ENCODE measurements at places on chromosomes 2 and 18.

- DNase-seq = no peak
Measured at GRCh38 chr2:131092458-131093005, 728 bp downstream of the FAM168B start.

DNA sequence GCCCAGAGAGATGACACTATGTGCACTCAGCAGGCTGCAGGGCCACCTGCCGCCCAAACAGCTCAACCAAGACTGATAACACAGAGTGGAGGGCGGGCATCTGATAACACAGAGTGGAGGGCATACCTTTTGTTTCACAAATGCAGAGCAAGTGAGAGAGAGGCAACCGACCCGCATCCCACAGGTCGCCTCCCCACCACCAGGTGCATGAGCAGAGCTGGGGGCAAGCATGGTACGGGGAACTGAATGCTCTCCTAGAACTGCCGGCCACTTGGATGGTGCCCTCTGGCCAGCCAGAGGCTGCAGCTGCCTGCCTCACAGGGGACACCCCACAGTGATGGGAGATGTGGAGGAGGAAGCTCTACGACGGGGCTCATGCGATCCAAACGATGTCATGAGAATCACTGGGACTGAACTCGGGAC is 49.5 kb downstream of the ANO7 start:
- no peak for DNase-seq

GRCh38 chr2:134660626-134661402 is 58.0 kb downstream of the TMEM163 start:
- no peak for DNase-seq

GRCh38 chr18:47036298-47036874 is 965 bp upstream of the ELOA2 start:
- DNase-seq = peak; percentile 43

GRCh38 chr2:195022508-195022830 is 634.6 kb upstream of the SLC39A10 start:
- DNase-seq = no peak

DNA sequence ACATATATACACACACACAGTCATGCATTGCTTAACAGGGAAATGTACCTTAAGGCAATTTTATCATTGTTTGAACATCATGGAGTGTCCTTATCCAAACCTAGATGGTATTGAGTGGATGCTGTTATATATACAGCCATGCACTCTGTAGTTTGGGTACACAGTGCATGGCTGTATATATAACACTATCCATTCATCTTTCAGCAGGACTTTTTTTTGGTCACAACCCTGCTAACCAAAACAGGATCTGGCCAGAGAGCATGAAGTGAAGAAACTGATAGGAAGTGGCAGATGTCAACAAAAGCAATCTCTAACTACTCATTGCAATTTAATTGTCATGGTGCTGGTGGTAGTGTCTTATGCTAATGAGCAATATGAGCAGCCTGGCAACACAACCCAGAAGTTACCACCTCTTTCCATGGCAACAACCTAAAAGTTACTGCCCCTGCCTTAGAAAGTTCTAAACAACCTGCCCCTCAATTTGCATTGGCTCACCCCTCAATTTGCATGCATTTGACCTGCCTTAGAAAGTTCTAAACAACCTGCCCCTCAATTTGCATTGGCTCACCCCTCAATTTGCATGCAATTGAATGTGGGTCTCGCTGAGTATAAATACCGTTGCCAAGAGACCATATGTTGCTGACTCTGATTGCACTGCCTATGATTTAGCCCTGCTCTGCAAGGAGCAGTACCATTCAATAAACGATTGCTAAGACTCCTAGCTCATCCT is 434.9 kb downstream of the DSEL start:
- no peak for DNase-seq

GRCh38 chr18:986552-986951 is 81.9 kb downstream of the ADCYAP1 start:
- DNase-seq = no peak

DNA sequence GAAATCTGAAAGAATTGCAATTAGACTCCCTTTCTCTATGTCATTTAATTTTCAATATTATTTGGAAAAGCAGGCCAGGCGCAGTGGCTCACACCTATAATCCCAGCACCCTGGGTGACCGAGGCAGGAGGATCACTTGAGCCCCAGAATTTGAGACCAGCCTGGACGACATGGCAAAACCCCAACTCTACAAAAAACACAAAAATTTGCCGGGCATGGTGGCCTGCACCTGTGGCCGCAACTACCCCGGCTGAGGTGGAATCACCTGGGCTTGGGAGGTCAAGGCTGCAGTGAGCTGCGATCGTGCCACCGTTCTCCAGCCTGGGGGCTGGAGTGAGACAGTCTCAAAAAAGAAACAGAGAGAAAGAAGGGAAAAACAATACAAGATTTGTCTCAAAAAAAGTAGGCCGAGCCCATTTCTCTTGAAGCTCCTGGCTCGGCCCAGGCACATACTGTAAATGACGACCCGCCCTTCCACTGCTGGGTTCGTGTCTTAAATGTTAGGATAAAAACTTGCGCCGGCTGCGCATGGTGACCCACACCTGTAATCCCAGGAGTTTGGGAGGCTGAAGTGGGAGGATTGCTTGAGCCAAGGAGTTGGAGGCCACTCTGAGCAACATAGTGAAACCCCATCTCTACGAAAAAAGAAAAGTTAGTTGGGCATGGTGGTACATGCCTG is 31.1 kb upstream of the GPC1 start:
- DNase-seq = no peak

DNA sequence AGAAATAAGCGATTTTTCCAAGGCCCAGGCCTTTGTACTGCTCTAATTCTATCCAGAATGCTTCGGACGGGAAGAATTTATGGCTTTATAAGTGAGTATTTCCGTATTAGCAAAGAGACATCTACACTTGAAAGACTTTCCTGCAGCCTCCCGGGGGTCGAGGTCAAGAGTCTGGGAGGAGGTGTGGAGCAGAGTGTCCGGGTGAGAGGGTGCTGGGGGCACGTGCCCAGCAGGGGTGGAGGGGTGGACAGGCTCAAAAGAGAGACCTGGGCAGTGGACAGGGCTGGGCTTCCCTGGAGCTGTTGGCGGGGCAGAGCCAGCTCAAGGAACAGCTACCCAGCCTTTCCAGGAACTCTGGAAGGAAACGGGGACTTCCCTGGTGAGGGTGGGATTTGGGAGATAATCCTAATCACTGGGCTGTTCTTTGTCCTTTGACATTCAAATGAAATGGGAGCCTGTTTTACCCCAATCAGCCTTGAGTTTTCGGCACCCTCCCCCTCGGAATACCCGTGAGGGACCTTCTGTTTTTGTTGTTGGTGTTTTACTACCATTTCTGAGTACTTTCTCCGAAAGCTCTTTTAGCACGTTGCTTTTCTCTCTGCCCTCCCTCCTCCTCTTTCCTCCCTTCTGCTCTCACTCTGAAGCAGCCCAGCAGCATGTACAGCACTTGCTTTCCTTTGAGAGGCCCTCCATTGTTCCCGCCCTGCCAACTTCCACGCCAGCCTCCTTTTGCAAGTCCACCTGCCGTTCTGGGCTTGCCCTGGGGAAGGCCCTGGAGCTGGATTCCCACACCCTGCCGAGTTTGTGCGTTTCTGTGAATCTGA is 164.7 kb downstream of the AGAP1 start:
- DNase-seq = no peak

- DNase-seq = no peak
Measured at GRCh38 chr2:25308599-25308998, 33.1 kb downstream of the DNMT3A start.

DNA sequence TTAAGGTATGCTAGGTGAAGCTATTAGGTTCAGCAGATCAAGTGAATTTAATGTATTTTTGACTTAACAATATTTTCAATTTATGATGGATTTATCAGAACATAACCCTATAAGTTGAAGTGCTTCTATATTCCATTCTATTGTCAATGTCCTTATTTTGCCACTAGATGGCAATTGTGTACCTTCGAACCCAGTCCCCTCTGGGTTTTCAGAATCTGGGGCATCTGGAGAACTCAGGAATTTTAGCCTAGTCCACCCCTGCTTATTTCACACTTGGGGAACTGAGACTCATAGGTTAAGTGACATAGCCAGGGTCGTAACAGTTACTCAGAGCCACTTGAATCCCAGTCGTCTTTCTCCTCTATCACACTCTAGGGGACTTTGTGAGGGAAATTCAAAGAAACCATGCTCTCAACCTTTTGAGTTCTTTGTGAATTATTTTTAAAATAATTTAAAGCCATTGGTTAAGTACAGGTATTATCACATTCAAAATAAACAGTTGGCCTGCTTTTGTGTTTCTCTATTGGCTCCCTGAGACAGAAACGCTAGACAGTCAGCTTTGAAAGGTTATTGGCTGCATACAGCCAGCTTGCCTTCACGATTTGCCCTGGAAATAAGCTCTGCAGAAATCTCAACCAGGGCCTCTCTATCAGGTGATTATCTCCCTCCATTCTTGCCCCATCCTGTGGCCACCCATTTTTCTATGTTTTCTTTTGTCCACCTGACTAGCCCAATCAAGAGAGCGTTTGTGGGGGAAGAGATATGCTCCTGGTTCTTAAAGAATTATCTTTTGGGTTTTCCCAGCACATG is 145.0 kb downstream of the TTC27 start:
- DNase-seq = peak; percentile 52

DNA sequence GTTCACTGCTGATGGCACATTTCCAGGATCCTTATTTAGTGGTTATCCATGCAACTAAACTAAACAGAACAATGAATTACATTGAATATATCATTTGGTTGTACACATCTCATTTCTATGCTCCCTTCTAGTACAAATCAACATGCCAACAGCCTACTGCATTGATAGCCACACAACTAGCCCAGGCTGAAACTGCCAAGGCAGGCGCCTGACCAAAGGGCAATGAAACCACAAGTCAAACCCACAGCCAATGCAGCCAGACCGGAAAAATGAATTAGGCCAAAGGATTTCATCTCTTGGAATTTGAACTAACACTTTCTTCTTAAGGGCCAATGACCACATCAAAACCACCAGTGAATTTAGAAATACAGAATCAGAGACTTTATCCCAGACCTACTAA is 196.4 kb downstream of the NOL4 start:
- no peak for DNase-seq

DNA sequence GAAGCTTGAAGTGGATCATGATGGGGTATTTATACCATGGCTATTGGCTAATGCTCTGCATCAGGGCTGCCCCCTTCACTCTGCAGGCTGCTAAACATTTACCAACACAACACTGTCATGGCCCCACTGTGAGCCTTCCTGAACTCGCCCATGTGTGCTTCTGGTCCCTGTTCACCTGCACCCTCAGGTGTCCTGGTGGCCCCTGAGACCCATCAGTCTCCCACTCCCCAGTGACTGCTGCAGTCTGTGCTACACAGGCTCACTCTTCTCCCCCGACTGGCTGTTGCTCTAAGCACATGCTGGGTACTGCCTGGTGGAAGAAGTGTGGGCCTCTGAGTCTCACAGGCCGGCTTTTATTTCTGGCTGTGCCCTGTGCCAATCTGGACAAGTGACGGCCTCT is 183.0 kb upstream of the HS6ST1 start:
- no peak for DNase-seq

DNA sequence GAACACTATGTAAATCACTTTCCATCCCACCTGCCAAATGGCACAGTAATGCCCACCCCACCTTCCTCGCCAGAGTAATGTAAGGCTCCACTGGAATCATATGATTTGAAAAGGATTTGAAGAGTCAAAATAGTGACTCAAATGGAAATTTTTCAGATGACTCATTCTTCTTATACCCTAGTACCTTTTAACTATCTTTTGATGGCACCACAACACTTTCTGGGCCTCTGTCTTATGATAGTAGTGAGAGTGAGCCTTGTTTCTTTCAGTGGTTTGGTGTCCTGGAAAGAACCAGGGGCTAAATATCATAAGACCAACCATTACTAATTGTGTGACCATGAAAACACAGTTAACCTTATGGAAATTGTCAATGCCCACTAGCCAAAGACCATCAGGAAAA is 235.4 kb upstream of the SLC14A2 start:
- DNase-seq = no peak

DNA sequence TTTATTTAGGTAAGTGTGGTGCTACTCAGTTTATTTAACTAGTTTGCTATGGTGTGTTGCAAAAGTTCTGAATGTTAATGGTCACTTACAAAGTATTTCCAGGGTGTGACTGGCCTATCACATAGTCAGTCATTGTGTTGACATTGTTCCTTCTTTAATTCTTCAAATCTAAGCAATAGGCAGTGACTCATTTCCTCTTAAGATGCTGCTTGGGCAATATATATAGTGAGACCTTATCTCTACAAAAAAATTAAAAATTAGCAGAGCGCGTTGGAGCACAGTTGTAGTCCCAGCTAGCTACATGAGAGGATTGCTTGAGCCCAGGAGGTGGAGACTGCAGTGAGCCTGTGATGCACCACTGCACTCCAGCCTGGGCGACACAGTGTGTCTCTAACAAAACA is 5.8 kb upstream of the CCDC88A start:
- no peak for DNase-seq

GRCh38 chr18:67108894-67109293 is 407.6 kb downstream of the DSEL start:
- DNase-seq = no peak

- no peak for DNase-seq
Measured at GRCh38 chr2:179251870-179252269, 12.8 kb downstream of the SESTD1 start.

DNA sequence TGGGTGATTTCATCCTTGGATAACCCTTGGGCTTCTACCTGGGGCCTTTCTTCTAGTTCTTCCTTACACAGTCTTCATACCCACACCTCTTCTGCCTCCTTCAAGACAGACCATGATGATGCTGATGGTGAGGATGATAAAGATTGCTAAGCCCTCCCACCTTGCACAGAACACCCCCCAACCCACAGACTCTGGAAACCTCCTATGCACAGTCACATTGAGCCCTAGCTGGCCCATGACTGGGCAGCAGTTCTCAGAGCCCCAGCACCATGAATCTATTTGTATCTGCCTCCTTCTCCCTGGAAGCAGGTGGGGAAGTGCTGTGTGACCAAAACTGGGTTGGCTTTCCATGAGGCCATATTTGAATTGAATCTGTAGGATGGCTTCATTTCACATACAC is 99.8 kb downstream of the EN1 start:
- no peak for DNase-seq

- DNase-seq = peak; percentile 74
Measured at GRCh38 chr2:171957061-171957460, 34.8 kb downstream of the HAT1 start.

GRCh38 chr2:99485411-99485810 is 4.4 kb downstream of the REV1 start:
- DNase-seq = no peak

Data from cerebellar cortex (tissue), 1 donor.